ENCODE measurements at places on chromosomes 5 and 9. TPM values are rescaled to one million over a fixed set of nuclear protein-coding genes. Genes with fewer than 3 reads are reported as not detected.

DNA sequence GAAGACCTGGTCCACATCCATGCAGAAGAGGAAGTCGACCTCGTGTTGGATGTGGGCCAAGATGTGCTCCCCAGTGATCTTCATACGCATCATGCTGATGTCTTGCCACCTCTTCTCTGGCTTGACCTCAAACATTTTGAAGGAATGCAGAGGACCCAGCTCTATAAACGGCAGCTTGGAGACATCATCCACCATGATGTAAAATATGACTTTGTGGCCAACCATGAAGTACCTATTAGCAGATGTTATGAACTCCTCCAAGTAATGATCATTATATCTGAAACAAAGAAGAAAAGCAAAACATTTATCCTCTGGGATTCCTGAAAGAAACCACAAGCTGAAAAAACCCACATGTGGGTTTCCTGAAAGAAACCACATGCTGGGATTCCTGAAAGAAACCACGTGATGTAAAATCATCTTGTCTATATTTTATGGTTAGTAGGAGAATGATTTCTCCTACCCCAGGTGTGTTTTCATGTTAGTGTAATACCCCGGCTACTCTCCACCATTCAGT lies 52.3 kb downstream of the GGTA1 start:
- DNase-seq = no peak

DNA sequence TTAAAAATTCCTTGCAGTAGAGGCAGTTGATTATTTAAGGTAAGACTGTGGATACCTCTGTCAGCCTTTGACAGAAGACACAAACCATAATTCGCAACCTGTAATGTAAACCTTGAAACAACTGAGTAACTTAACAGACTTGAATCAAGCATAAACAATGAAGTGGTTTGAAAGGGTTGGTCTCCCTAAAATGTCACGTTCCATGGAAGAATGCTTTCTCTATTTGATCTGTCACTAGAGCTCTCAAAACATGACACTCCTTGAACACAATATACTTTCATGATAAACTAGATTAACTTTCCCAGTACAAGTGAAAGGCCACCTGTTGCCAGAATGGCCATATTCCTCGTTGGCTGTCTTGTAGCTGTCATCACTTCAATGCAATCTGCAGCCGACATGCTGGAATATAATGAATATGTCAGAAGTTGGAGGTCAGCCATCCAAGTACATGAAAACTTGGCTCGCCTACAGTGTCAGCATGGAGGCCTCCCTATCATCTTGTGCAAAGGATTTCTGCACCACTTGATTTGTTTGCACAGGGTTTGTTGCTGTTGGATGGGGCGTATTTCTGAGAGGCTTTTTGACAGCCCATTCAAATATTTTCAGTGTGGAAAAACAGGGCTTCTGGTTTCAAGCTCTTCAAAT lies 228.0 kb downstream of the TLE4 start:
- no peak for DNase-seq

- no peak for DNase-seq
Observed at GRCh38 chr5:71780597-71780996, 61.5 kb downstream of the CARTPT start.

- no peak for DNase-seq
Observed at GRCh38 chr9:115109486-115109885, 8.5 kb downstream of the TNC start.

DNA sequence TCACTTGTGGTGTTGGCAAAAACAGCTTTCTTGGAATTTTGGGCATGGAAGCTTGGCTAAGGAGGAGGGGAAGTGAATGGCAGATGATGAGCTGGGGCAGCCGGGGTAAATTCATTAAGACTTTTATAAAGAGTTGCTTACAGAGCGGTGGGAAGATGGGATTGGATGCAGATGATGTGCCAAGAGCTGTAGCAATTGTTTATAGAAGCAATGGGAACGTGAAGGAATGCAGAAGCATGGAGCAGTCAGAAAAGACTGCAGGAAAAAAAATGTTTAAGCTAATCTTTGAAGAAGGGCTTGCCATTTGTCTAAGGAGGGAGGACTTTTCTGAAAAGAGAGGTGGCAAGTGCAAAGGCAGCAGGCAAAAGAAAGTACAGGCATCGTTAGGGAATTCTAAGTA lies 86.6 kb upstream of the SHISAL2B start:
- DNase-seq = no peak

GRCh38 chr9:126443144-126443543 lies 116.5 kb downstream of the MVB12B start:
- no peak for DNase-seq

DNA sequence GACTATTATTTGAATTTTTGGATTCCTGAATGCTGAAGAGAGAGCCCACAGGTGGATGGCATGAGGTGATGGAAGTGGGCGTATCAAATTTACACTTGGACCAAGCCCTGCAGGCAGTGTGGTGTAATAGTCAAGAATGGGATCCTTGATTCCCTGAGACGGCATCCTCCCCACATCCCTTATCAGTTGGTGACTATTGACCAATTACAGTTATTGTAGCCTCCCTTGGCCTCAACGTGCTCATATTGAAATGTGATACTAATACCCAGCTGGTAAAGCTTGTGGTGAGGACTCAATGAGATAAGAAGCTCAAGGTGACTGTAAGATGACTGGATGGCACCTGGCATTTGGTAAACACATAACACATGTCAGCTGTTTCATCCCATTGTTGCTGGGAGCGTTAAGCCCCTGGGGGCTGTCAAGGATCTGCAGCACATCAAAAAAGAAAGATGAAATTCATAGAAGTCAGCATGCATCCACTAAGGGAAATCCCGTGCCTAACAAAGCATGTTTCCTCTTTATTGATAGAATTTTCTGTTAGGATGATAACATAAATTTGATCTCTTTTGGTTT lies 65.6 kb upstream of the IRX2 start:
- no peak for DNase-seq

The ZBED3 gene
- polyA plus RNA-seq = 16.6 TPM

The MSMP gene
- polyA plus RNA-seq = 0.61 TPM

All from large intestine (tissue), 12 donors.